ENCODE measurements at places on chromosomes 7 and 10. TPM values are rescaled to one million over a fixed set of nuclear protein-coding genes. Genes with fewer than 3 reads are reported as not detected.

CPA2 gene
- total RNA-seq: not detected

CXCL12 gene
- 2.2 TPM for total RNA-seq

GRCh38 chr7:69232445-69233376, 365.6 kb upstream of the AUTS2 start:
- H3K4me3 ChIP-seq: no peak overlapping the region
- peaks cover 3% of the 10 kb centered on the region for H3K36me3 ChIP-seq
- peaks cover 3% of the 10 kb centered on the region for H3K4me1 ChIP-seq
- H3K27me3 ChIP-seq: peaks cover 11% of the 10 kb centered on the region

DNA sequence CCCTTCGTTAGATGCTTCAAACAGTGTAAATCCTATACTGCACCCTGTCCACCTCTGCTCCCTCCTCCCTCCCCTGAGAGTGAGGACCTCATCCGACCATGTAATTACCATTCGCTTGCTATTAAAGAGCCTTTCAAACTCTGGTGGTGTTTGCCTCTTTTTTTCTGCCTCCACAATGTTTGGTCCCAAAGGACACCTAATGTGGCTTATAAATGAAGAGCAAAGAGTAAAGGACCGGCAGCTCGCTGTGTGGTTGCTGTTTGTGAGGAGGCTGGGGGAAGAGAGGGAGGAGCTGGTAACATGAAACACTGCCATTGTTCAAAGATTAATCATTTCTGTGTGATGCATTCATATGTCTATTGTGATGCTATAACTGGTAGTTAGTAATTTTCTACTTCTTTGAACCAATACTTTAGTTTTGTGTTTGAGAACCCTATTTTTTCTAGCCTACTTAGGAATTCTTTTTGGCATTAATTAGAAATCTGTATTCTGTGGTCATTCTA, 27.9 kb downstream of the MTURN start:
- peak overlapping the region; percentile 91 for H3K27ac ChIP-seq
- H3K27me3 ChIP-seq: peaks cover 2% of the 10 kb centered on the region
- H3K36me3 ChIP-seq: no peaks in the 10 kb centered on the region
- DNase-seq: no peak

DNA sequence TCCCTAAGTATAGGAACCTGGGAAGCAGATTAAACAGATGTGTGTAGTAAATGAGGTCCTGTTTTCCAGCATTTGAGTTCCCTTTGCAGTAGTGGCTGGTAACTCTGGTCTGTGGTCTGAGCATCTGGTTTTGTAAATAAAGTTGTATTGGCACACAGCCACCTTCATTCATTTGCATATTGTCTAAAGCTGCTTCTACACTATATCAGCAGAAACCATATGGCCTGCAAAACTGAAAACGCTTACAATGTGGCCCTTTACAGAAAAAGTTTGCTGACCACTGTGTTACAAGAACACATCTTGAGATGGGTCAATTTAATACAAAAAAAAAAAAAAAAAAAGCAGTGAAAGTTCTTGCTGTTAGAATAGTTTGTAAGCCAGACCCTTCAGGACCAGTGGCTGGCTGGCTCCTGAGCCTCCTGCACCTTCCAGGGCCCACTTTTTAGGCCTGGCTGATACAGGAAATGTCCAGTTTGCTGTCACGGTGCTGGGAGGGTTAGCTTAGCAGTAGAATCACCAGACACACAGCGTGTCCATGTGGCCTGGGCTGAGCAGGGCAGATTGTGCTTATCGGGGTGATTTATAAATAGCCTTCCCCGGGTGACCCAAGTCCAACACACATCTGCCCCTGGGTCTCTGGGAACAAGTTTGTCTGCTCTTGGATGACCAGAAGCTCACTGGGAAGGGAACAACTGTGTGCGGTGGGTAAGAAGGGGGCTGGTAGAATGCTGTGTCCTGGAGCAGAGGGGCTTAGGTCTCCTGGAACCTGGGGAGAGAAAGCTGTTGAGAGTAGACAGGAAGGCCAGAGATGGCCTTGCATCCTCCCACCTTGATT, 1.4 kb downstream of the C10orf71 start:
- peaks cover 8% of the 10 kb centered on the region for H3K27me3 ChIP-seq
- H3K27ac ChIP-seq: peak overlapping the region; percentile 33
- H3K4me1 ChIP-seq: peaks cover 37% of the 10 kb centered on the region
- no peak for DNase-seq

Measured in glutamatergic neuron (in vitro differentiated cells).